AG10803 (cell line): ENCODE measurements at places on chromosomes 12 and 14.
A peak's percentile ranks its signal among the peaks of the same experiment; 100 is the strongest.

DNA sequence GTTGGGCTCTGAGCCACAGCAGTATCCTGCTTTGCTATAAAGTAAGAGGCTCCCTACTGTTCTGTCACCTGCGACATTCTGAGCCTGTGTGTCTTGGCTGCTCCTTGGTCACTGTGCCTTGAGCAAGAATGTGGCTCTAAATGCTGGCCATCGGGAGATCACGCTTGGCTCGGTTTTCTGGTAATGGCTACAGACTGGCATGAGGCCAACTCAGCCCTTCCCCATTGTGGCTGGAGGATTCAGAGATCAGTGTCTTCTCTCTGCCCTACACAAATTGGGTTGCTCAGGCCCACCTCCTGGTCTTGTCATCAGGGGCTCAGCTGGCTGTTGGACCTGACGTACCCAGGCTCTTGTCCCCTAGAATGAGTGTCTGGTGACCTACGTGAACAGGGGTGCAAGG lies 94.5 kb downstream of the PLXNC1 start:
- DNase-seq: no peak

DNA sequence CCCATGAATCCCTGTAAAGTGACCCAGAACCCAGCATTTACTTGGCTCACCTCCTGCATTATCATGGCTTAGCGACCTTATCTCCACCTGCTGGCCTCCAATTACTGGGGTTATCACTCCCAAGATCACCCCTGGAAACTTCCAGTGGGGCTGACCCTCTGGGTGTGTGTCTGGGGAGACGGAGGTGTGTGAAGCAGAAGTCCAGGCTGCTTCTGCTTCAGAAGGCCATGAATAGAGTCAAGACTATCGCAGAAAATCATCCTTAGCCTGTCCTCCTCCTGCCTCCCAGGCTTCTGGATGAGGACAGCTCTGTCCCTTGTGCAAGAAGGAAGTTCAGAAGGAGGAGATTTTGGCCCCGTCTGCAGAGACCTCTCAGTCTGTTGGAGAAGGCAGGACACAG lies 408 bp upstream of the KRT72 start:
- DNase-seq: no peak

DNA sequence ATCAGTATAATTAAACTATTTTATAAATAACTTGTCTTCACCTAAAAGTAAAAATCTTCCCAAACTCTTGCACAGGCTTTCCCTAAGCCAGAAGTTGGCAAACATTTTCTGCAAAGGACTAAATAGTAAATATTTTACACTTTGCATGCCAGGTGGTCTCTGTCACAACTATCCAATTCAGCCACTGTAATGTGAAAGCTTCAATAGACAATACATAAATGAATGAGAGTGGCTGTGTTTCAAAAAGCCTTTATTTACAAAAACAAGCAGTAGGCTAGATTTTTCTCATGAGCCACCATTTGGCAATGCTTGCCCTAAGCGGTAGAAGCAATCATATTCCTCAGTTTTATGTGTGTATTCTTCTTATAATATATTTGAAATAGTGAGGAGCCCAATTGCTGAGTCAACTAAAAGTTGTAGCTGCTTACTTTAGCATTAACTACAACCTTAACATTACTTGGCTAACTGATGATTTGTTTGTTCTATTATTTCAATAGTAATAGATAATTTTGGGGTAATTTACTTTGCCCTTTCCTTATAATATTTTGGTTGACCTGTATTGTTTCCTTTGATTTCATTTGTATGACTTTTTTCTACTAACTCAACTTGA lies 236.0 kb upstream of the SYT1 start:
- DNase-seq: no peak

DNA sequence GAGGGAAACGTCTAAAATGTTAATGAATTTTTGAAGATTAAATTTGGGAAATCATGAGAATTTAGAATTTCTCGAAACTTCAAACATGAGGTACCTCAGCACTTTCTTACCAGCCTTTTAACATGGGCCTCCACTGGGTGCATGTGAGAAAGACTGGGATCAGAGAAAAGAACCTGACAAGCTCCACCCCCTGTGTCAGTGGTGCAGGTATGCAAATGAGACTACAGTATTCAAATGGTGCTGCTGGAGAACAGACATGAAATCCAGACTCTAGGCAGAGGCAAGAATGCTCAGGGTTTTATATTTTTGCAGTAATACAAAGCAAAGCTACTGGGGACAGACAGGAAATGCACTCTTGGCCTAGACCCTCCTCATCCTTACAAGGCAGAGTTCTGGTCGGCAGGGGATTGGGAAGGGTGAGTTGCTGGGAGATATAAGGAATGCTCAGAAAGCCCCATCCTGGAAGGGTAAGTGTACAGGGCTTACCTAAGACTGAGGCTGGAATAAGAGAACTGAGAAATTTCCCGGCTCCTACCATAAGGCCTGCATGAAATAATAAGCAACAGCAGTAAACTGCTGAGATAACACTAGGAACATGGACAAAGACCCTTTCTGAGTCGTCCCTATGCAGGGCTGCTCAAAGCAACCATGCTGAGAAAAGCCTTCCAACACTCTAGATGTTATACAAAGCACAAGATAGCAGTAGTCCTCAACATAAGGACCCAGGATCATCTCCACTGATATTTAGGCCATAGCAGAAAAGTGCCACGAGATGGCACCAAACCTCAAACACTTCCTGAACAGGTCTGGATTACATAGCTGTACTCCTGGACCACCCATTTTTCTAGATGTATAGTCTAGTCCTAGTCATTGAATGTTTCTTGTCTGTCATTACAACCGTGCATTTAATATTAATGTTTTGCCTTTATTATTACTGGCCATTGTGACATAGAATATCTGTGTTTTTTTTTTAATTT lies 260.8 kb downstream of the RASSF9 start:
- DNase-seq: peak; percentile 60

DNA sequence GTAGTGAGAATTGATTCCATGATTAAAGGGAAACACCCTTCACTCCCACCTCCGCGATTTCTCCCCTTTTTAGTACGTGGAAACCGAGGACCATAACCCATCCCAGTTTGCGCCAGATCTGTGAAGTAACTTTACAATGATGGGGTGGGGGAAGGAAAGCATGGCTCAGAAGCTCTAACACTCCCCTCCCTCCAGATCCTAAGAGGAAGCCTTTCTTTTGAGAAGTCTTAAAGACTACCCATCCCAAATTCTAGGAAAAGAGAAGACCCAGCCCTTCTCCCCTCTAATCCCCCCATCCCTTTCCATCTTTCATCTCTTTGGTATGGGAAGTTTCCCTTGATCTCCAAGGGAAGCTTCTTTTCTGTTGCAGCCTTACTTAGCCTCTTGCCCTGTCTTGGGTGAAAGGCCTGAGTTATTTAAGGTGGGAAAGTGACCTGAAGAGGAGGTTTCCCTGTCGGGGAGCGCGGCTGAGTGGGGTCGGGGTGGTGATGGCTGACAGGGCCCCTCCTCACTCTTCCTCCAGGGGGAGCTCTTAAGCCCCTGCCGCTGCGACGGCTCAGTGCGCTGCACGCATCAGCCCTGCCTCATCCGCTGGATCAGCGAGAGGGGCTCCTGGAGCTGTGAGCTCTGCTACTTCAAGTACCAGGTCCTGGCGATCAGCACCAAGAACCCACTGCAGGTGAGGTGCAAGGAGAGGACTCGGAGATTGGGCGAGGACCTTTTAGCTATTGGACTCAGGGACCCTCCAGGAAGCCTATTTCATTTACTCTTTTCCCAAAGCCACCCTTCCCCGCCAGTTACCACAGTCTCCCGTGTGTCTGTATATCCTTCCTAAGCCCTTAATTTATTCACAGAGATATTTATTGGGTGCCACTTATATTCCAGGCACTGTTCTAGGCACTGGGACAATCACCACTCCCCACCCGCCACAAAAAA lies 1.8 kb downstream of the MARCHF9 start:
- DNase-seq: no peak

DNA sequence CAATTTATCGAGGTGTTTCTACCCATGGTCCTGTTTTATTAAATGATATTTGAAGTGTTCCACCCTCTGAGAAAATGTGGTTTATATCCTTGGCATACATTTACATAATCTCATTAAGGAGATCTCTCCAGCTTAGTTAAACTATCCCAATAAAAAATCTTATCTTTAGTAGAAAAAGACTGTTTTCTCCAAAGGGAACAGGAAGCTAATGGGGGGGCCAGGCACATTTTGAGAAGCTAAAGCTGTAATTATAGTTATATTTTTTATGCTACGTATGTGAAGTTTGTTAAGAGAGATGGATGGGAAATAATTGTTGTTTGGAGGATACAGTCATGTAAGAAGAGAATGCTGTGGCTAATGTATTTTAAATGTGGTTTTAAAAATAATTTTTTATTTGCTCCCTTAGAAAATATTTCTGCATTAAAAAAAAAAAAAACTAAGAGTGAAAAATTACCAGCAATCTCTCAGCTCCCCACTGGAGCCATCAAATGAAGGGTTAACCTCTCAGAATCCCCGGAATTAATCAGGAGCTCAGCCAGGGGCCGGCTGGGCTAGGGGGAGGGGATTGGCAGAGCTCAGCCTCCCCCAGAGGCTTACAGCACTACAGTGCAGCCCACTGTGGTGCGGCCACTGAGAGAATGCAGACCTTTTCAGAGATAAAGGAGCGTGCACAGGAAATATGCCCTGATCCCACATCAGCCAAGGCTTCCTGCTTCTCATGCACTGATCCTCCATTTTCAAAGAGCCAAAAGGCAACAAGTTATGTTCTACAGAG lies 185.8 kb downstream of the EGLN3 start:
- DNase-seq: no peak

GRCh38 chr12:79973801-79974200 lies 38.9 kb upstream of the PPP1R12A start:
- DNase-seq: no peak

DNA sequence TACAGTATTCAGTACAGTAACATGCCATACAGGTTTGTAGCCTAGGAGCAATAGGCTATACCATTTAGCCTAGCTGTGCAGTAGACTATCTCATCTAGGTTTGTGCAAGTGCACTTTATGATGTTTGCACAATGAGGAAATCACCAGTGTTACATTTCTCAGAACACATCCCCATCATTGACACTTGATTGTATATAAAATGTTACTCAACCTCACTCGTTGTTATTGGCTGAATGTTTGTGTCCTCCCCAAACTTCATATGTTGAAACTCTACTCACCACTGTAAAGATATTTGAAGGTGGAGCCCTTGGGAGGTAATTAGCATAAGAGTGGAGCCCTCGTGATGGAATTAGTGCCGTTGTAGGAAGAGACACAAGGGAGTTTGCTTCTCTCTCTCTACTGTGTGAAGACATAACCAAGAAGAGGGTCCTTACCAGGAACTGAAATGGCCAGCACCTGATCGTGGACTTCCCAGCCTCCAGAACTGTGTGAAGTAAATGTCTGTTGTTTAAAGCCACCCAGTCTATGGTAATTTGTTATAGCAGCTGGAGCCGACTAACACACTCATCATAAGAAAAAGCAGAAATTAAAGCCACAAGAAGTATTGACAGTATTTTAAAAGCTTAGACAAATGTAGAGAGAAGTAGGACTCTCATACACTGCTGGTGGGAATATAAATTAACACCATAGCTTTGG lies 3.2 kb upstream of the MED13L start:
- DNase-seq: no peak

- DNase-seq: no peak
Observed at GRCh38 chr12:7788294-7788660, 925 bp upstream of the NANOG start.

- DNase-seq: no peak
Observed at GRCh38 chr14:29123017-29123416, 356.4 kb downstream of the FOXG1 start.

- DNase-seq: no peak
Observed at GRCh38 chr12:66879409-66879808, 200.5 kb upstream of the GRIP1 start.
